H1 (cell line): ENCODE measurements at places on chromosomes 2 and 18. TPM values are rescaled to one million over a fixed set of nuclear protein-coding genes. Genes with fewer than 3 reads are reported as not detected.

FAM124B gene
- polyA plus RNA-seq: 2.1 TPM in 2 replicates

CPO gene
- 0.50 and 1.3 TPM in 2 replicates for polyA plus RNA-seq

HOXD12 gene
- not detected in 2 replicates for polyA plus RNA-seq

- H3K27ac ChIP-seq: no peak overlapping the region
- no peaks in the 10 kb centered on the region for H3K27me3 ChIP-seq
- no peak for DNase-seq
- peaks cover 7% of the 10 kb centered on the region; the same call in 1 of the 2 replicates for H3K36me3 ChIP-seq
- peaks cover 10% of the 10 kb centered on the region; the same call in 1 of the 2 replicates for H3K4me1 ChIP-seq
- no peak overlapping the region for H3K4me3 ChIP-seq
Observed at GRCh38 chr2:3465844-3466481, 53.4 kb downstream of the ADI1 start.

GRCh38 chr2:235903782-235904584 lies 264.2 kb downstream of the GBX2 start:
- H3K4me3 ChIP-seq: no peak overlapping the region
- H3K27ac ChIP-seq: no peak overlapping the region
- peaks cover 3% of the 10 kb centered on the region for H3K4me1 ChIP-seq
- DNase-seq: no peak

DNA sequence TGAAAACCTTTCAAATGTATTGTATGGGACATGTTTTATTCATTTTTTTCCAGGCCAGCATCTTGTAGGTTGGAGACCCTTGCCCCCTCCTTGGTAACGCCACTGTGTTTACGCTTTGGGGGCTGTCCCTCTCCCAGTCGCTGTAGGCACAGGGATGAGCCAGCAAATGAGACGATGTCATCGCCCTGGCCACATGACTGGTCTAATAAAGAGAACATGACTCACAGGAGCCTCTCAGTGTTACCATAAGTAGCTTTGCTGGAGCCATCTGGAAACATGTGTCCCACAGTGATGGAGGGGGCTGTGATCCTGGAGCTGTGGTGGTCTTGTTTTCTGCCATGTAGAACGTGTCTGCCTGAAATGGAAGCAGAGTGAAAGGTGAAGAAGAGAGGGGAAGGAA lies 78.9 kb downstream of the CD8B2 start:
- DNase-seq: no peak
- H3K4me1 ChIP-seq: no peaks in the 10 kb centered on the region
- H3K4me3 ChIP-seq: no peak overlapping the region
- no peaks in the 10 kb centered on the region for H3K27me3 ChIP-seq

- H3K4me3 ChIP-seq: no peak overlapping the region
- H3K4me1 ChIP-seq: peaks cover 2% of the 10 kb centered on the region; the same call in 1 of the 2 replicates
- DNase-seq: no peak
- H3K36me3 ChIP-seq: no peaks in the 10 kb centered on the region
- H3K27ac ChIP-seq: no peak overlapping the region
Observed at GRCh38 chr18:64202210-64202836, 53.4 kb upstream of the LINC00305 start.

DNA sequence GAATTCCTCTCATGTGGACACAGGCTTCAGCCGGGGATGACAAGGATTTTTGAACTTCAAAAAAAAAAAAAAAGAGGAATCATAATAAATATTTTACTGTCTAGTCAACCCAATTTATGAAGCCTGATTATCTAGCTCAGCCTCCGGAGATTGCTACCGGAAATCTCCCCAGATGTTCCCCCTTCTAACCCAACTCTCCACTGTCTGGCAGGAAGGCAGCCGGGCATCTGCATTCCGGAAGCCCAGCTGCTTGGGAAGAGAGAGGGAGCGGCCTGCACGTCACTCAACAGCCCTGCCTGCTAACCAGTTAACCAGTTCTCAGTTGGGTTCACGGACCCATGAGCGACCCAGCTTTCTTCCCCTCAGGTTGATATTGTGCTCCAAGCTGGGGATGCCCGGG lies 87.2 kb upstream of the POU3F3 start:
- no peaks in the 10 kb centered on the region for H3K4me1 ChIP-seq
- H3K27me3 ChIP-seq: no peaks in the 10 kb centered on the region
- no peak for DNase-seq
- H3K27ac ChIP-seq: no peak overlapping the region
- H3K4me3 ChIP-seq: no peak overlapping the region
- no peaks in the 10 kb centered on the region for H3K36me3 ChIP-seq

GRCh38 chr2:153661801-153662200 lies 183.2 kb upstream of the RPRM start:
- H3K27ac ChIP-seq: no peak overlapping the region
- DNase-seq: no peak
- H3K36me3 ChIP-seq: no peaks in the 10 kb centered on the region
- H3K4me3 ChIP-seq: no peak overlapping the region

GRCh38 chr2:197369933-197370320 lies 59.3 kb upstream of the ANKRD44 start:
- H3K4me3 ChIP-seq: no peak overlapping the region
- H3K36me3 ChIP-seq: no peaks in the 10 kb centered on the region
- no peaks in the 10 kb centered on the region for H3K27me3 ChIP-seq
- no peak for DNase-seq
